ENCODE measurements at places on chromosomes 2 and 18.

GRCh38 chr18:45274026-45274425 is 341.2 kb upstream of the SLC14A2 start:
- DNase-seq: no peak

- peak; percentile 62 for DNase-seq
These were observed 213.9 kb downstream of the TFCP2L1 start for GRCh38 chr2:121071034-121071504.

- DNase-seq: no peak
These were observed 72.3 kb downstream of the RTP5 start for GRCh38 chr2:241941691-241942301.

DNA sequence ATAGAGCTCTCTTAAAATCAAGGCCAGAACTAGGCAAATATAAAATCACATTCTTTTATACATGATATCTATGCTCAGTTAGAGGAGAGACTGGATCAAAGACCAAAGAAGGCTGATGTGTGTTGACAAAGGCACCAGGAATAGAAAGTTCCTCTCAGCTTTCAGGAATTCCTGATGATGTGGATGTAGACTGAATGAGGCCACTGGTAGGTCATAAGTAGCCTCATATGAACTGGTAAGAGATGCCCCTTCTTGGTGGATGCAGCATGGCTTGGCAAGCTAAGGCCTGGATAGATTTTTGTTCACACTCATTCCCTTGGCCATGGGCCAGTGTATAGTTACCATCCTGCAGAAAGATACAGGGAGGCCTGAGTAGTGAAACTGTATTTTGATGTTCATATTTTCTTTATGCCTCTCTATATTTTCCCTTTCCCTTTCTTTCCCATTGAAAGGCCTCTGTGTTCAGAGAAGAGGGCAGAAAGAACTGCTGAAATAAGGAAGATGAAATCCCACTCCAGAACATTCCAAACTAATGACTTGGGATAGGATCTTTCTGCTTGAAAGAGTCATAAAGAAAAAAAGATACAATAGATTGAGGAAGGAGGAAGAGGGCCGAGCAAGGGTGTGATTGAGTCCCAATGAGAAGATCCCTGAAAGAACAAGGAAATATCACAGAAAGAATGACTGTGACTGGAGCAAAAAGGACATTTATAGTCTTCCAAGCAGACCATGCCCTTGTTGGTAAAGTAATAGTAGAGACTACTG is 2182.7 kb upstream of the PIK3C3 start:
- DNase-seq: peak; percentile 43

DNA sequence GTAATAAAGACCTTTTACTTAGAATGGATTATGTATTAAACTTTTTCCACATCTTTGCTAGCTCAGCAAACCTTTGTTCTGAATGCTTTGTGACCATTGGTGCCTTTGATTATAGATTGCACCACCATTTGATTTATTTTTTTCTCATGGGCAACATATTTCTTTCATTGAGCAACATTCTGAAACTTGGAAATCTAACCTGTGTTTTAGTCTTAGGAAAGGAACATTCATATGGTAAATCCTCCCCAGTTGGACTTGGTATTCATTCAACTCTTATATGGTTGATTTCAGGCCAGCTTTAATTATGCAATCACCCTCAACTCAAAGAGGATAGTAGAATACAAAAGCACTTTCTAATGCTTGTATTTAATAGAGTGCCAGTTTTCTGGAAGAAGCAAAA is 1077.9 kb upstream of the ZEB2 start:
- DNase-seq: no peak

- no peak for DNase-seq
These were observed 43.9 kb downstream of the PSD4 start for GRCh38 chr2:113217455-113218282.

- no peak for DNase-seq
These were observed 11.9 kb downstream of the MAL start for GRCh38 chr2:95037384-95037839.

GRCh38 chr2:209834767-209835166 is 63.1 kb downstream of the UNC80 start:
- no peak for DNase-seq

DNA sequence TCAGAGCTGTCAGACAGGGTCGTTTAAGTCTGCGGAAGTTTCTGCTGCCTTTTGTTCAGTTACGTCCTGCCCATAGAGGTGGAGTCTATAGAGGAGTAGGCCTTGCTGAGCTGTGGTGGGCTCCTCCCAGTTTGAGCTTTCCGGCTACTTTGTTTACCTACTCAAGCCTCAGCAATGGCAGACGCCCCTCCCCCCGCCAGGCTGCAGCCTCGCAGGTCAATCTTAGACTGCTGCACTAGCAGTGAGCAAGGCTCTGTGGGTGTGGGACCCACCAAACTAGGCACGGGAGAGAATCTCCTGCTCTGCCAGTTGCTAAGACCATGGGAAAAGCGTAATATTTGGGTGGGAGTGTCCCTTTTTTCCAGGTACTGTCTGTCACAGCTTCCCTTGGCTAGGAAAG is 86.5 kb downstream of the EFEMP1 start:
- DNase-seq: no peak

DNA sequence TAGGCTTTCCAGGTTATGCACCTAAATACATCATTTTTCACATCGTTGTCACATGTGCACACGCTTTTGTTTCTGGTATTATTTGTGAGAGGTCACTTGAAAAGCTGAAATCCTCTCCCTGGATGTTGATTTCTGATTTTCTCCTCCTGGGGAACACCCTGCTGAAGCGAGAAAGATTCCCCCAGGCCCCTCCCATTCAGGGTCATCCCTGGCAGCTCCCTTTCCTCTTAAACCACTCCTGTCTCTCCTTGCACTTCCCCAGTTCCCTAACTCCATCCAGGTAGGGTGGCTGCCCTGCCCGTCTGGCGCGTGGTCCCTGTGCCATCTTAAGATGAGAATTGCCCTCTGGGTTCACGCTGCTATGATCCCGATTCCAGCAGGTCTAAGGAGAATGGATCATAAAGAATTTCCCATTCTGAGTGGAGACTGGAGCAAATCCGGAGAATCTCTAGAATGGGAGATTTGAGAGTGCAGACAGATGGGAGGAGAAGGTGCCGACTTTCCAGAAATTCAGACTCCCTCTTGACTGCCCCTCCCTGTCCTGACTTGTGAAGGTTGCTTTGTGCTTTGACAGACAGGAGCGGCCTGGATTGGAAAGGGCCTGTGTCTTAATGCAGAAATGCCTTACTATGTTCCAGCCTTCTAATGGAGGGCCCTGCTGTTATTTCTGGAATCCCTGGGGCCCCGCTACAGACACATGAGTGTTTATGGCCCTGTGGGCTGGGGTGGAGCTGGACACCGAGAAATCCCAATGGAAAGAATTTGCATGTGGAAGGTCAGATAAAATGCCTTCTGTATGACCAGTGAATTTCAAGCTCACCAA is 1.3 kb upstream of the YWHAQ start:
- DNase-seq: peak; percentile 71

GRCh38 chr2:143965493-143966164 is 554.3 kb downstream of the ZEB2 start:
- DNase-seq: no peak

- DNase-seq: peak; percentile 78
These were observed 18.9 kb downstream of the ATP8B1 start for GRCh38 chr18:57784034-57784800.

GRCh38 chr2:149507974-149508373 is 79.6 kb downstream of the MMADHC start:
- DNase-seq: no peak

- DNase-seq: no peak
These were observed 135.9 kb downstream of the DTNB start for GRCh38 chr2:25537526-25537925.

GRCh38 chr18:23703057-23703986 is 14.1 kb downstream of the LAMA3 start:
- DNase-seq: peak; percentile 79

DNA sequence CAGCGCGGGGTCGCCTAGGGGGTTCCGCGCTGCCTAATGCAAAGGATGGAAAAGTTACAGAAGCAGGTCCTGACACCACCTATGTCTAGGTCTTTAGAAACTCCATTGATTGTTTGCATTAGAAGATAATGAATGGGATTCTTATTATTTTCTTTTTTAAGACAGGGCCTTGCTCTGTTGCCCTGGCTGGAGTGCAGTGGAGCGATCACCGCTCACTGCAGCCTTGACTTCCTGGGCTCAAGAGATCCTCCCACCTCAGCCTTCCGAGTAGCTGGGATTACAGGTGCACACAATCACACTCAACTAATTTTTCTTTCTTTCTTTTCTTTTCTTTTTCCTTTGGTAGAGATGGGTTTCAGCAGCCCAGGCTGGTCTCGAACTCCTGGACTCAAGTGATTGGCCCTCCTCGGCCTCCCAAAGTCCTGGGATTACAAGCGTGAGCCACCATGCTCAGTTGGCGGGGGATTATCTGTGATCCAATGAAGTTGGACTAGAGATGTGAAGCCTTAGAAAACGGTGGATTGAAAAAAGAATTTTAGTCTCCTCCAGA is 761 bp upstream of the IDH1 start:
- DNase-seq: no peak

DNA sequence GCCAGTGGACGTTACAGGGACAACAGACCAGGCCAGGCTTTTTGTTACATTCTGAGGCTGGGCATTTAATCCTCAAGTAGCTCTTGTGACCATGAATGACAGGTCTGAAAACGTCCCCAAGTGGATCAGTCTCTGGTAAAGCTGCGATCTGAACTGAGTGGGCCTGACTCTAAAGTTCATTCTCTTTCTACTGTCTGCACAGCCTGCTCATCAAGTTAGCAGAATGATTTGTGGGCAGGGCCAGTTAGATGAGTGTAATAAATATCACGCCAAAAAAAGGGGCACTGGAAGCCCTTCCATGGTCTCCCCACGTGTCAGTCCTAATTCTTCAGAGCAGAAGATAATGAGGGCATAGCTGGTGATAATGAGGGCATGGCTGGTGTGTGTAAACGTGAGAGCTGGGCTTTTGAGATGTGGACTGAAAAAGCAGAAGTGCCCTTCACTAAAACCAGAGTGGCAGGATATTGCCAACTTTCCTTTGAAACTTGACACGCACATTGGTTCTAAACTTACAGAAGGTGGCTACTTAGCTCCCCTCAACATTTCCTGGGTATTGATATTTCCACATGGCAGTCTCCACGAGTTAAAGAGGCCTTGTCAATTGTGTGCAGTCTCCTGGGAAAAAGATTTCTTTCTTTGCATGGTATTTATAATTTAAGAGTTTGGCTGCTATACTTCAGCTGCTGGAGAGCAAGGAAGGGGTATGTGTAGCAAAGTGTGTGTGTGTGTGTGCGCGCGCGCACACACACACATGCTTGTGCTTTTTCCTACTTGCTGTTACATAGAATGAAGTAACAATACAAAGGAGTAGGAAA is 72.7 kb upstream of the LYPD6B start:
- no peak for DNase-seq

GRCh38 chr2:113850687-113851086 is 39.2 kb upstream of the ACTR3 start:
- no peak for DNase-seq

- no peak for DNase-seq
These were observed 369 bp downstream of the CDK5R2 start for GRCh38 chr2:218959761-218960308.

DNA sequence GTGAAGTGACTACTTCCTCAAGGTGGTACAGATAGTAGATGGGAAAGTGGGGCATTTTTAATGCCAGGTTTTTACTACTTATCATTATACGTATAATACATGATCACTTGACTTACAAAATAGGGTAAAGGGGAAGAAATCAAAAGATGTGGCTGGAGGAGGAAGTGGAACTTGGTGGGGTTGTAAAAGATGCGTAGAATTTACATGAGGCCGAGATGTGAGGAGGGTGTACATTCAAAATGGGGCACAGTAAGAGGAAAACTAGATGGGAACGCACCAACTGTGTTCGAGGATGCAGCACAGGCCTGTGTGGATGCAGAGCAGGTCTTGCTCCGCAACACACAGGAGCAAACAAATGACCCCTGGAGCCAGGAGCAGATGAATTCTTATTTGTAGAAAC is 403.3 kb downstream of the TXNL1 start:
- no peak for DNase-seq

GRCh38 chr2:131016826-131017741 is 76.2 kb downstream of the FAM168B start:
- DNase-seq: peak; percentile 71

DNA sequence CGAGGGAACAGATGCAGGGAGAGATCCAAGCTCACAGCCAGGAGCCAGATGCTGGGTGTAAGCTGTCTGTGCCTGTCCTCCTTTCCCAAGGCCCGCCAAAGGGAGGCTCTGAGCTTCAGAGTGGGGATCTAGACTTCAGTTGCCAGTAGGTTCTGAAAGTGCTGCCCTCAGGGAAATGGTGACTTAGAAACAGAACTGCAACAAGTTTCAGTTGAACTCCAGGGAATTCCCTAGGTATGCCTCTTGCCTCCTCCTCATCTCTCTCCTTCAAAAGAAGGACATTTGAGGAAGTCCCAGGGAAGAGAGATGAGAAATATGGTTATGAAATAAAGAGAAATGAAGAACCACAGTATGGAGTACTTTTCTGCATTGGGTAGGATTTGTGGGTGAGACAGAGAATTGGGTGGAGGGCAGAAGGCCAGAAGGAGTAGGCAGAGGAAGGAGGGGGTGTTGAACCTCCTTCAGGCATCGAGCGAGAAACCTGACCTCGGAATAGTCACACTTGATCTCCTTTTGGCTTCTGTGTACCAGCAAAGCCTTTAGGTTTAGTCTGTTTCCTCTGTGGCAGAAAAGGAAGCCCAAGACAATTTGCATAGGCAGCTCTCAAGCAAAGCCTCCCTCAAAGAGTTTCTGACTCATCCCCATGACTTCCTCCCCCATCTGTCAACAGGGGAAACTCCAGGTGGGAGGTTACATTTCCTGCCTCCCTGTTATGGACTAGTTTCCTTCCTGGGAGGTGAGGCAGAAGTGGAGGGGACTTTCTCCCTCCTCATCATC is 45.7 kb downstream of the QPCT start:
- peak; percentile 81 for DNase-seq

DNA sequence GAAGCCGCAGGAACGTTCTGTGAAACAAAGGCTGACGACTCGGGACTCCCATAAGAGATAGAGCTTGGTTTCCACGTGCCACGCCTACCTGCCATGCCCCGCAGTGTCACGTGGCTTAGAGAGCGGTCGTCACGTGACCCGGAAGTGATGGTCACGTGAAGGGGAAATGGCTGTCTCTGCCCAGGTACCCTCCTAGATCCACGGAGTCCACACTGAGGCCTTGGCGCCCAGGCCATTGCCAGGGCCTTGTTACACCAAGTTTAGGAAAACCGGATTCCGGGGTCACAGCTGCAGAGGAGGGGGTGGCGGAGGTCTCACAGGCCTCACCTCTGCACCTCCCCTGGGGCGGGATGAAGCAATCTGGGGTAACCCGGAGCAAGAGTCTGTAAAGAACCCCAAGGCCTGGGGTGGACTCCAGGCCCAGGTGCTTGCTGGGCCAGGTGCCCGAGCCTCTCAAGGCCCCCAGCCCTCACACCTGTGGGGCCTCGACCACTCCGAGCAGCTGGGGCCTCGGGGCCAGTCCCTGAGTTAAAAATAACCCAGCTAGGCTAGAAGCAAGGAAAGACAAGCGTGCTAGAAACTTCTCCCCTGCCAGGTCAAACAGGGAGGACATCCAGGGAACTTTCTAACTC is 113.5 kb upstream of the ZNF236 start:
- no peak for DNase-seq

- no peak for DNase-seq
These were observed 245.9 kb upstream of the RAB6C start for GRCh38 chr2:129733579-129733978.

All from EH (cell line).